Immature natural killer cell (primary cell): ENCODE measurements at places on chromosomes 6 and 20. TPM values are rescaled to one million over a fixed set of nuclear protein-coding genes. Genes with fewer than 3 reads are reported as not detected.

DNA sequence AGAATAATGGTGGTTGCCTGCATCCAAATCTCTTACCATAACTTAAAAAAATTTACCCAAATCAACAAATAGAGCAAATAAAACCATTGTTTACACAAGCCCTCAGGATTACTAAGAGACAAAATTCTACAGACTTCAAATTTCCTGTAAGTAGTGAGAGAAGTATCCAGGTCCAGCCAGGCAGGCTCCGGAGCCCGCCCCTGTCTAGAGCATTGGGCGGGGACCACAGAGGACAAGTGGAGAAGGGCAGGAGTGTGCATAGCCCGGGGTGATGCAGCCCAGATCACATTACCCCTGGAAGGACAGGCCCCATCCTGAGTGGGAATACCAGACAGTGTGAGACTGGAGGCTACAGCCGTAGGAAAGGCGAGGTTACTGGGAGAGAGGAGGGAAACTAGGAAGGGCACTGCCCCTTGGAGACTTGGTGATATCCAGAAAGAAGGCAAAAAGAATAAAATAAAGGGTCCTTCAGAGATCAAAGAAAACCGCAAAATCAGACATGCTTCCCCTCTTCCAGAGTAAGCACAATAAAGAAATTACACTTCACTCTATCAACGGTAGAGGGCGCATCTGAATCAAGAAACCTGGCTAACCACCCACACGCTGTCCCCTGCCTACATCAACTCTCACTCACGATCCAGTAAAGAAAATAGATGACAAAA lies 26.6 kb downstream of the RIN2 start:
- peak; percentile 21 for DNase-seq
- no peaks in the 10 kb centered on the region for H3K36me3 ChIP-seq
- H3K4me3 ChIP-seq = no peak overlapping the region
- H3K27ac ChIP-seq = no peak overlapping the region
- peaks cover 1% of the 10 kb centered on the region for H3K27me3 ChIP-seq

DNA sequence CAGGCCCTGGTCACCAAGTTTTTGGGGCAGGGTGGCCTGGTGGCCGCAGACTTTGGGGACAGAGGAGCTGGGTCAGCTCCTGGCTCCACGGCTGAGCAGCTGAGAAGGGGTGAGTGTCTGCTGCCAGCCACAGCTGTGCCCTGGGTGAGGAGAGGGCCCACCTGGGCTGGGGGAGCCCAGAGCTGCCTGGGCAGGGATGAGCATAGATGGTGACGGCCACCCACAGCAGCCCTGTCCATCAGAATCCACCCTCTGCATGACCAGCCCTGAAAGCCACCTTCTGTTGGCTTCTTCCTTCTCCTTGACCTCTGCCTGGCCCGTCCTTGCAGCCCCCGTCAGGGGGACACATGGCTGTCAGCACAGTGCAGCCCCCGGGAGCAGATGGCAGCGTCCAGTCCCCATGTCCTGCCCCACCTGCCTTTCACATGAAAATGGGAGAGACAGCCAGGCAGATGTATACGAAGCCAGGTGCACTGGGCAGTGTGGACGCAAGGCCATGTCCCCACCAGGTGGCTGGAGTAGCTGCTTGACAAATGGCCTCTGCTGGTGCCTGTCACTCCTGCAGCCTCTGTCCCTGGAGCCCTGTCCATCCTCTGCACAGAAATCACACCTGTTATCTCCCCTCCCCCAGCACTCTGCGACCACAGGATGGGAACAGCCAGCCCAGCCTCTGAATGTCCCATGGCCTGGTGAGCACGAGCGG lies 220.8 kb downstream of the PREX1 start:
- H3K4me1 ChIP-seq = peaks cover 2% of the 10 kb centered on the region
- peaks cover 3% of the 10 kb centered on the region for H3K27me3 ChIP-seq
- no peak overlapping the region for H3K4me3 ChIP-seq
- H3K36me3 ChIP-seq = no peaks in the 10 kb centered on the region

- DNase-seq = no peak
- no peak overlapping the region for H3K4me3 ChIP-seq
- no peaks in the 10 kb centered on the region for H3K36me3 ChIP-seq
These were observed 6.8 kb downstream of the KCNQ2 start for GRCh38 chr20:63465380-63466249.

- no peaks in the 10 kb centered on the region for H3K36me3 ChIP-seq
- H3K4me1 ChIP-seq = no peaks in the 10 kb centered on the region
- no peak for DNase-seq
- no peak overlapping the region for H3K4me3 ChIP-seq
These were observed 569.1 kb upstream of the ID4 start for GRCh38 chr6:19268117-19268516.

C4B gene
- 0.67 TPM for polyA plus RNA-seq

DNA sequence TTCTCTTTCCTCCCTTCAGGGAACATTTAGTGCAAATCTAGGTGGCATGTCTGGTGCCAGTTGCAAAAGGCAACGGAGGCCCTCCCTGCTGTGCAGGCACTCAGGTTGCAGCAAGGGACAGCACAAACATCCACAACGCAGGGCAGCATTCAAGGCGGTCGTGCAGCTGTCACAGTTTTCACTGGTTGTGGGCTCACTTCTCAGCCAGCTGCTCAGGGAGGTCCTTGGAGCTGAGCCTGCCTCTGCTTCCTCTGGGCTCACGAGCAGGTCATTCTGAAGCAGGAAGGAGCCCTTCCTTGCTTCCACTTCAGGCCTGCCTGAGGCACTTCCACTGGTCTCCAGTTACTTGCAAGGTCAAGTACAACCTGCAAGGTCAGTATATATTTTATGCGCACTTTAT lies 3.8 kb upstream of the NPEPL1 start:
- H3K36me3 ChIP-seq = peaks cover 10% of the 10 kb centered on the region
- H3K4me3 ChIP-seq = no peak overlapping the region
- peaks cover 4% of the 10 kb centered on the region for H3K27me3 ChIP-seq
- H3K4me1 ChIP-seq = no peaks in the 10 kb centered on the region

DNA sequence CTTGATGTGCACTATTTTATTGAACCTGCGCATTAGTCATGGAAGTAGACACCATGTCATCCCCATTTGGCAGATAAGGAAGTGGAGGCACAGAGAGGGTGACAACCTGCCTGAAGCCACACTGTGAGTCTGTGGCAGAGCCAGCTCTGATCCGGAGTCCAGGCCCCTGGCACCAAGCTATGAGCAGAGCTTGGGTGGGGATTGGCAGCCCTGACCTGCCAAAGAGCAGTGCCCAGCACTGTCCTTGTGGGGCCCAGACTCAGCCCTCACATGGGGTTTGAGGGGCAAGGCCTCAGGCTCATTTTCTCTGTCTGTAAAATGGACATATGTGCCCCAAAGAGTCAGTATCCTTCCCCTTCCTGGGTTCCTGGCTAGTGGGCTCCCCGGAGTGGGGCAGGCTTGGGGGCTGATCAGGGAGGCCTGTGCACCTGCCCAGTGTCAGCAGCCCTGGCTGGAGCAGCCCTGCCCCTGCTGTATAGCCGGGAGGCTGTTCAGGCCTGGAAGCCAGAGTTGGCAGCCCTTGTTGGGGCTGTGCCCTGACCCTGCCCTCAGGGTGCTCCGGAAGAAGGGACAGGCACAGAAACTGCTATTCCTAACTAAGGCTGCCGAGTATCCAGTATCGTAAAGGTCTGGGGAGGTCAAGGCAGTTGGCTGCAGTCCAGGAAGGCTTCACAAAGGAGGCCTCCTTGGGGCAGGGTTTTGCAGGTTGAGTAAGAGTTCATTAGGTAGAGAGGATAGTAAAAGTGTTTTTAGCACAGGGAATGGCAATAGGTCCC lies 38.7 kb downstream of the TGM2 start:
- DNase-seq = no peak
- no peaks in the 10 kb centered on the region for H3K36me3 ChIP-seq
- no peak overlapping the region for H3K4me3 ChIP-seq
- no peak overlapping the region for H3K27ac ChIP-seq
- peaks cover 1% of the 10 kb centered on the region for H3K27me3 ChIP-seq

- H3K4me1 ChIP-seq = no peaks in the 10 kb centered on the region
- H3K27ac ChIP-seq = no peak overlapping the region
These were observed 28.4 kb downstream of the LYRM2 start for GRCh38 chr6:89610149-89610642.

DNA sequence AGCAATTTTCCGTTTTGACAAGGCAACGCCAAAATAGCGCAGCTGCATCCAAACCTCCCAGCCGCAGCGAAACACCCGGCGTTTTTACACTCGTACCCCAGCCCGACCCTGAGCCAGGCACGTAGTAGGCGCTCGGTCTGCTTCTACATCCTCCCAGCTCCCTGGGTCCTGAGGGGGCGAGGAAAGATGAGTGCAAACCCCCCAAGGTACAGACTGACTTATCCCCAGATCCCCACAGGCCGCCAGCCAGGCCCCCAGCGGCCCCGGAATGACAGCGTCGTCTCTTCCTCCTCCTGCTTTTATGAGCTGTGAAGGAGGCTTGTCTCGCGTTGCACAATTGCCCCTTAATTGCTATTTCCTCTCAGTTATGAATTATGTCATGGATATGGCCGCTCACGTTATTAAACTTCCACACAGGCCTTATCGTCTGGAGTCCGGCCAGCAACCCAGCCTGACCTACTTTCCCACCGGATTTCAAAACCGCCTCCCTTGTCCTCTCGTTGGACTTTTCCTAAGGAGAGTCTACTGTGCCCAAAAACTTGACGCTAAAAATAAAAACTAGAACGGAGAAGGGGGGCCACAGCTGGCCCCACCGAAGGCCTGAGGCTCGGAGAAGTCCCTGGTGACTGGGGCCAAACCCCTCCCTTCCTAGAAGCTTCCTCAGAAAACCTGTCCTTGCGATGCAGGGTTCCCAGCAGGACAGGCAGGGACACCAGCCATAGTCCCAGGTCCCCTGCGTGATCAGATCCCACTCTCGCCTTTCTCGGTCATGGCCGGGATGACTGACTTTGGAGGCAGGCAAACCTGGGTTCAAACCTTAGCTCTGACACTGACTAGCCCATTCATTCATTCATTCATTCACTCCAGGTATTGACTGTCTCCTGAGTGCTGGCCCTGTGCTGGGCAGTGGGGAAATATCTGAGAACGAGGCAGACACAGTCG lies 130.9 kb upstream of the PTPN1 start:
- no peak overlapping the region for H3K27ac ChIP-seq
- DNase-seq = no peak
- H3K36me3 ChIP-seq = no peaks in the 10 kb centered on the region

GRCh38 chr6:109297406-109298110 lies 84.7 kb downstream of the CD164 start:
- no peak for DNase-seq
- H3K27ac ChIP-seq = no peak overlapping the region
- H3K4me3 ChIP-seq = no peak overlapping the region
- H3K4me1 ChIP-seq = no peaks in the 10 kb centered on the region

- H3K4me1 ChIP-seq = no peaks in the 10 kb centered on the region
- DNase-seq = no peak
- H3K27ac ChIP-seq = no peak overlapping the region
- H3K36me3 ChIP-seq = no peaks in the 10 kb centered on the region
- peaks cover 1% of the 10 kb centered on the region for H3K27me3 ChIP-seq
These were observed 60.3 kb downstream of the ADGRB3 start for GRCh38 chr6:68695403-68695802.

DNA sequence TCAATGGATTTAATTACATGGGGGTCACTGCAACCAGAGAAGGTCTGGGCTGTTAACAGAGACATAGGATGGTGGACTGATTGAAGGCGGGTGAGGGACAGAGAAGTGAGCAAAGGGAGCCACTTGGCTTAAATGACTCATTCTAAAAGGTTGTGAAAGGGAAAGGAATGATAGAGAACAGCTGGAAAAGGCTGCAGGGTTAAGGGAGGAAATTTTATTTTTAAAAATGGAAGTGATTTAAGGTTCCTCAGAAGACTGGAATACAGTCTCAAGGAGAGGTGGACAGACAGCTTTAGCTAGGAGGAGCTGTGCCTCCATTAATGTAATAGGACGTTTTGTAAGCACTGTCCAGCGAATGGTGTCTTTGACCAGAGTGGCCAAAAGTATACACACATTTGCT lies 46.7 kb downstream of the RGS17 start:
- H3K4me3 ChIP-seq = no peak overlapping the region
- H3K27ac ChIP-seq = no peak overlapping the region
- no peaks in the 10 kb centered on the region for H3K36me3 ChIP-seq
- H3K27me3 ChIP-seq = peaks cover 6% of the 10 kb centered on the region
- H3K4me1 ChIP-seq = no peaks in the 10 kb centered on the region
- no peak for DNase-seq

HEY2 gene
- polyA plus RNA-seq = 0.72 TPM

DNA sequence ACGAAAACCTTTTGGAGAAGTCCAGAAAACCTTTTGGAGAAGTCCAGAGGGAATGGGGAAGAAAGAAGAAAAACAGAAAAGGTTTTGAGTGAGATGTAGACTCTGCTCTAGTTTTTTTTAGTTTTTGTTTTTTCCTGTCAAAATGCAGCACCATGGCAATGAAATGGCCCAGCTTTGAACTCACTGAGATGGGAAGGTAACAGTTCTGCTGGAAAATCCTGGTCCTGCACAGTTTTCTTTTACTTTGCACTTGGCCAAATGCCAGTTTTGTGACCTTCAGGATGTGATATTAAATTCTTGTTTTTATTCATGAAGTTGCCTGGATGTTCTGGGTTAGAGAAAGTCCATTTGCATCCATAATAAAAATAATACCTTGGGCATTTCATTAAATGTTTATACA lies 145.7 kb downstream of the CFAP61 start:
- no peaks in the 10 kb centered on the region for H3K4me1 ChIP-seq
- DNase-seq = no peak
- no peak overlapping the region for H3K27ac ChIP-seq
- H3K4me3 ChIP-seq = no peak overlapping the region
- peaks cover 11% of the 10 kb centered on the region for H3K36me3 ChIP-seq
- H3K27me3 ChIP-seq = no peaks in the 10 kb centered on the region

- DNase-seq = no peak
- H3K4me3 ChIP-seq = no peak overlapping the region
- H3K27me3 ChIP-seq = peaks cover 37% of the 10 kb centered on the region
- no peaks in the 10 kb centered on the region for H3K4me1 ChIP-seq
- no peaks in the 10 kb centered on the region for H3K36me3 ChIP-seq
These were observed 263.8 kb upstream of the FOXQ1 start for GRCh38 chr6:1047981-1048541.

- no peaks in the 10 kb centered on the region for H3K27me3 ChIP-seq
- no peak overlapping the region for H3K4me3 ChIP-seq
- no peak overlapping the region for H3K27ac ChIP-seq
These were observed 12.0 kb downstream of the CEBPB start for GRCh38 chr20:50202677-50203076.

- no peak overlapping the region for H3K4me3 ChIP-seq
- H3K27me3 ChIP-seq = peaks cover 3% of the 10 kb centered on the region
- DNase-seq = no peak
- no peaks in the 10 kb centered on the region for H3K4me1 ChIP-seq
- no peaks in the 10 kb centered on the region for H3K36me3 ChIP-seq
- no peak overlapping the region for H3K27ac ChIP-seq
These were observed 71.9 kb downstream of the PHACTR3 start for GRCh38 chr20:59676126-59676850.

EYA2 gene
- polyA plus RNA-seq = not detected
